Tibial nerve (tissue), 4 donors: ENCODE measurements at places on chromosomes 1 and 21. TPM values are rescaled to one million over a fixed set of nuclear protein-coding genes. Genes with fewer than 3 reads are reported as not detected.

- no peak for DNase-seq
Observed at GRCh38 chr1:163102590-163102989, 33.4 kb downstream of the RGS4 start.

- peak; percentile 8 for DNase-seq
Observed at GRCh38 chr1:75203415-75204277, 69.5 kb downstream of the LHX8 start.

GRCh38 chr1:19468397-19468956, 16.9 kb downstream of the CAPZB start:
- DNase-seq, result no peak

- no peak for DNase-seq
Observed at GRCh38 chr1:1976031-1976430, 27.6 kb downstream of the CFAP74 start.

DNA sequence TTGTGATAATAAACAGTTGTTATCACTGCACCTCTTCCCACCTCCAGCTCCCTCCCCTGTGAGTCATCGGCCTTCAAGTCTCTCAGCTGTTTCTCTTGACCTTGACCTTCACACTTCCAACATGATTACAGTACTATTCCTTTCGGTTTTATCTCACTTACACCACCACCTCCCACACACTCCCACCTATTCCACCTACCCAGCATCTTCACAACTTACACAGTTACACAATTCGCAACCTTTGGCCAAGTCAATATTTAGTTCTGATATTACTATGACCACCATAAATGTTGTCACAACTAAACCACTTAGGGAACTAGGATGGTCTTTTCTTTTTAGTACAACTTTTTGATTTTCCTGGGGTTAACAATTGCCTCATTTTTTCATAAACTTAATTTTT, 60.2 kb downstream of the RIPK4 start:
- no peak for DNase-seq

TSACC gene
- total RNA-seq, result not detected

OR2T12 gene
- total RNA-seq, result not detected

LGR6 gene
- 0.42 TPM for total RNA-seq

DNA sequence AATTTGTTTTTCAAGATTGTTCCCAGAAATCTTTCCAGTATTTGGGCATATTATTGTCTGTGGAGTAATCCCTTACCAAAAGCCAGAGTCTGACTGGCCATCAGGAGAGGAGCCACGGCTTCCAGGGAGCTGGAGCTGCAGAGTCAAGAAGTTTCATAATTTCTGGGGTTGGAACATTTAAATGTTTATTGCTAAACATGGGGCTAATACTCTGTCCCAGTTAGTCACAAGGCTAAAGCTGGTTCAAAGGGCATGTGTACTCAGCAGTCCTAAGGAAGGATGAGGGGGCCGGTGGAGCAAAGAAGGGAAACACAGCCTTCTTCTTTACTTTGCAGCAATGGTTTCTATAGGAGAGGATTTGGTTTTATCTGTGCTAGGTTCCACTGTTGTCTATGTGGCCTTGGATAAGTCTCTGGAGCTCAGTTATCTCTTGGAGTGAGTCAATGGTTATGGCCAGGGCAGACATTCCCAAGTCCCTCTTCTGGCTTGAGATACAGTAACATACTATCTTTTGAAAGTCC, 9.5 kb downstream of the DENND2D start:
- peak; percentile 41 for DNase-seq

DNA sequence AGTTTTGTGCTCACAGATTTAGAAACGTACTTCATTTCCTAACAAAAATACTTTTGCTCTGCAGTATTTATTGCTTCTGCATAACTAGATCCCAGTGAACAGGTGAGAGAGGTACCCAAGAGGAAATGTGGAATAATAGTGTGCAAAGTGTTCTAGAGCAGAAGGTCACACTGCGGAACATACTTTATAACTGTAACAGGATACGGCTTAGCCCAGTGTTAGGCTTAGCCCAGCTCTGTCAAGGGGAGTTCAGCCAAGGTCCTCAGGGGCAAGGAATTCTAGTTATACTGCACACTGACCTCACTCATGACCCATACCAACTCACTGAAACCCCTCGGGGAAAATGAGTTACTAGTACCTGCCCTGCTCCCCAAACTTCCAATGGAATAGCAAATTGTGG, 55.3 kb downstream of the PTPN14 start:
- no peak for DNase-seq
